ENCODE measurements at places on chromosomes 13 and 19.

DNA sequence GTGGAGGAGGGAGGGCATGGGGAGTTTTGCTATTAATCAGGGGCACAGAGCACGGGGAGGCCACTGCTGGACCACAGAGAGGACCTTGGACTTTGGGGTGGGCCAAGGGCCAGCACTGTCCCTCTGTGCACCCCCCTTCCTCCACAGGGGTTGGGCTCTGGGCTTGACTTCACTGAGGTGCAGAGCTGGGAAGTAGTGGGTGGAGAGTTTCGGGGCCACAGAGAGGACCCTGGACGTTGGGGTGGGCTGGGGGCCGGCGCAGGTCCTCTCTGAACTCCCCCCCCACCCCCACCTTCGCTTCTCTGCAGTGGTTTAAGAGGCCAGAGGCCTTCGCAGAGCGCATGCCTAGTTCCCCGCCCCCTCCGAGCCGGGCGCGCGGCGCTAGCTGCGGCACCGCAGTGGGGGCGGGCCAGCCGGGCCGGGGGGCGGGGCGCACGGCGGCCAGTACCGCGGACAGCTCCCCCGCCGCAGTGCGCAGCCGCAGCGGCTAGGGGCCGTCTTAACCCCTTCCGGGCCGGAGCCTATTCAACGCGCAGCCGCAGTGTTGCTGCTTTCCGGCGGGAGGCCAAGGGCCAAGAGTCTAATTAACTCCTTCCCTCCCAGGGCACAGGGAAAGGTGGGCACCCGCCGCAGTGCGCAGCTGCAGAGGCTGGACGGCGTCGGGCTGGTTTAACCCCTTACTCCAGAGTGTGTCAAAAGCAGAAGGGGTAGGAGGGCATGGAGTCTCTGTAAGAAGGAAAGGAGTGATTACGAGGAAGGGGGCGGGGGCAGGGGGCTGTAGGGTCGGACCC, 3.7 kb downstream of the KCNC3 start:
- DNase-seq: no peak

DNA sequence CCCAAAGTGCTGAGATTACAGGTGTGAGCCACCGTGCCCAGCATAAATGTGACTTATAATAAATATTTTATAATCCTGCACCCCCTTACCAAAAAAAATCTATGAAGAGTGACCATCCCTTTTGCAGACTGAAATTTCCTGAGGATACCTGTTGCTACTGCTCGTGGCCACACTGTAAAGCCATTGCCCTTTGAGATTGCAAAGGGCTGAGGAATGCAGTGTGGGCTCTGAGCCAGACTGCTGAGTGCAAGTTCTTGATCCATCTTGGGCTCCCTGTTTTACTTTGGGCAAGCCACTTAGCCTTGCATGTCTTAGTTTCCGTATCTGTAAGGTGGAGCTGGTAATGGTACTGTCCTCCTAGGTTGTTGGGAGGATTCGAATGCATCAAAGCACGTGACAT, 23.4 kb downstream of the SIPA1L3 start:
- no peak for DNase-seq

- DNase-seq: no peak
Observed at GRCh38 chr19:30049226-30049625, 107.2 kb downstream of the URI1 start.

GRCh38 chr19:44925114-44925891, 10.9 kb downstream of the APOC1 start:
- no peak for DNase-seq

- no peak for DNase-seq
Observed at GRCh38 chr13:72534951-72535640, 192.3 kb downstream of the MZT1 start.

- DNase-seq: no peak
Observed at GRCh38 chr19:10243606-10244005, 8.4 kb upstream of the MRPL4 start.

Measured in activated CD8-positive, alpha-beta memory T cell treated with anti-CD3 and anti-CD28 coated beads for 1 hour (primary cell).